ENCODE measurements at places on chromosomes 3 and 15.

GRCh38 chr15:51755790-51756189, 4.4 kb downstream of the TMOD2 start:
- no peak for DNase-seq

DNA sequence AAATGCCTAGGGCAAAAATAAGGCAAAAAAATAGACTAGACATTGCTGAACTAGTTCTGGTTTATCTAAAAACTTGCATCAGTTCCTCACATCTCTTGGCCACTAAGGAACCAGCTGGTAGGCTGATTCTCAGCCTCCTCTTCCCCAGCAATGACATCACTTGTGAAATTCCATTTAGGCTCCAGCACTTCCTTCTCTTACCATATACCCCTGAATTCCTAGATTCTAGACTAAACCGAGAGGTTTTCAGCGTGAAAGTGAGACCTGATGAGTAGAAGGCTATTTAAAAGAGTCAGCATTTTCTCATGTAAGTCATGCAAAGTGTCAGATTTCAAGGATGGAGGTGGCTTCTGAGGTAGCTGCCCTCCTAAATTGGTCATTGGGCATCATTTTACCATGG, 247.1 kb upstream of the CDIN1 start:
- no peak for DNase-seq

DNA sequence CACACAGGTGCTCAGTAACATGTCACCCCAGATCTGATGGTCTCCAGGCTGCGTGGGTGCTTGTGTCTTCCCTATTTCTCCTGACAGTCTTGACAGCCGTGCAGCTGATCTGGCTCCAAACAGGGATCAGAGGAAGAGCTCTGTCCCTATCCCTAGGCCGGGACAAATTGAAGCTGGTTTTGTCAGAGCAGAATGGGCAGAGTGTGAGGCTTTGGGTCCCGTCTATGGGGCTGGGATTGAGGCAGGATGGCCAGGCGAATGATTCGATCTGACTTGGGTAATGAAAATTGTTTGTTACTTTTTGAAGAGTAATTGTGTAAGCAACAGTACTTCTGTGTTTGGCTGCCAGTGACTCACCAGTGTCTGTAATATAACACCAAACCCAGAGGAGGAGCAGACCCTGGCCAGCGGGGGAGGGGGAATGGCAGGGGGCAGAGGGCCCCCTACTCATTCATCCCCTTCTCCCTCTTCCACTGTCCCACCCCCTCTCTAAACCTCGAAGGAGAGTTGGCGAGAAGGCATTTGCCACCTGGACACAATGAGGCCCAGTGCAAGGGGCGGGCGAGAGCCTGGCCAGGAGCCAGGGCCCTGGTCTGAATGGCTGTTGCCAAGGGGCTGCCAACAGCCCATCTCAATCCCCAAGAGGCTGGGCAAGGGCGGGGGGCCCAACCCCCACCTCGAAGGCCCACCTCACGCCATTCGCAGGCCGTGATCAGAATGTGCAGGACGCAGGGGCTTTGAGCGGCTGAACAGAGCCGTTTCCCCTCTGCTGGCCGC, 4.9 kb upstream of the MAGEF1 start:
- DNase-seq = no peak

DNA sequence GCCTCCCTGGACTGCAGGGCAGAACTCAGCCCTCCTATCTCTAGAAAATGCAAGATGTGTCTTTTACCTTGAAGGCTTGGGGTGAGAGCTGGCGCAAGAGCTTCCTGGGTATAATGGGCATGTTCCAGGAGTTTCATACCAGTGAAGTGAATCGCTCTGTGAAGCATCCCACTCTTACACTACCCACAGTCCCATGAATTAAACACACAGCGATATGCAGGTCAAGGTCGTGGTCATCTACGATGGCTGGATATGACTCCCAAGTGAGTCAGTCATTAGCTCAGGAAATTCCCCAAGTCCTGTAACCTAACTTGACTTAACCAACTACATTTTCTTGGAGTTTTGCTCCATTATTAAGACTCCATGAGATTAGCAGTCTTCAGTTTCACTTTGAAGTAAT, 439.7 kb downstream of the NTRK3 start:
- no peak for DNase-seq

DNA sequence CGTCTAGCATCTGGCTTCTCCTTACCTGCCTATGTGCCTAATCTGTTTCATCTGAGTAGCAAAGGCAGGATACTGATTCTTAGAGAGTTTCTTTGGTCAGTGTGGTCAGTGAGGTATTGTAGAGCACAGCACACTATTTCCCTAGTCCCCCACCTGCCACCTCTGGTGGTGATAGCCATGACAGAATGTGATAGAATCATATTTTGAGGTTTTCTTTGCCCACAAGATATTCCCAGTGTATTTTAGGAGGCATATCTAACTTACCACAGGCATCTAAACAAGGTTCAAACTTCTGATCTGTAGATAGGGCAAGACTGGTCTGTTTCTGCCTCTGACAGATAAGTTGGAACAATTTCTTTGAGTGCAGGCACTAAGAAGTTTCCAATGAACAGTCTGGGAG, 188.0 kb downstream of the SOX2 start:
- DNase-seq = no peak

DNA sequence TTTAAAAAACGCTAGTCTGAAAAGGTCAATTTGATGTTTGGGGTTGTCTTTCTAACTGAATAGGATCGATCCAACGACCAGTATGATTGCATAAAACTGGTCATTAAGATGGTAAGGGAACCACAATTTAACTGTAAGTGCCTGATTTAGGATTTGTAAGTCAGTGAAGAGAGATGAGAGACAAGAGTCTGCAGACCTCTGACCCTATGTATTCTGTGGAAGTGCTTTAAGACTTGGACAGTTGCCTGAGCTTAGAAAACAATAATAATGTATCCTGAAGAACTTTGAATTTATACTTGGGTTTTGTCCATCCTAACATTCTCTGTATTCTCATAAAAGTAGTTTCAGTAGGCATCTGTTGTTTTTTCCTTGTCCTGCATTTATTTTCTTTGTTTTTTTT, 221.4 kb upstream of the SUCLG2 start:
- DNase-seq = no peak

GRCh38 chr3:120567370-120568201, 28.6 kb upstream of the NDUFB4 start:
- DNase-seq = no peak

DNA sequence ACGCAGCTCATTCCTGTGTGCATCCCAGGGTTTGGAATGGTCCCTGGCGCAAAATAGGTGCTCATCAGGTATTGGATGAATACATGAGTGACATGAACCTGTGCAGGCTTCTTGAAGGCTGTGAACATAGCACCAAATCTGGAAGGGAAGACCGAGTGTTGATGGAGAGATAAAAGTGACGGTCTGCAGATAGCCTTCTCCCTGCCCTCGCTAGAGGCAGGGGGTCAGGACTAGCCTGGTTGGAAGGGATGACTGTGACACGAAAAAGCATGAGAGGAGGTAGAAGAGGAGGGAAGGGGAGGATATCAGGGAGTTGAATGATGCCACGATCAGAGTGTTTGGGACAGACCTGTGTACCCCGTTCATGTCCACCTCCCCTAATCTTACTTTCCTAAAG, 267.1 kb downstream of the XXYLT1 start:
- no peak for DNase-seq

GRCh38 chr15:67931861-67932260, 92.0 kb upstream of the RNU6-1 start:
- DNase-seq = no peak

- no peak for DNase-seq
Measured at GRCh38 chr15:73024168-73024567, 28.1 kb upstream of the NEO1 start.

DNA sequence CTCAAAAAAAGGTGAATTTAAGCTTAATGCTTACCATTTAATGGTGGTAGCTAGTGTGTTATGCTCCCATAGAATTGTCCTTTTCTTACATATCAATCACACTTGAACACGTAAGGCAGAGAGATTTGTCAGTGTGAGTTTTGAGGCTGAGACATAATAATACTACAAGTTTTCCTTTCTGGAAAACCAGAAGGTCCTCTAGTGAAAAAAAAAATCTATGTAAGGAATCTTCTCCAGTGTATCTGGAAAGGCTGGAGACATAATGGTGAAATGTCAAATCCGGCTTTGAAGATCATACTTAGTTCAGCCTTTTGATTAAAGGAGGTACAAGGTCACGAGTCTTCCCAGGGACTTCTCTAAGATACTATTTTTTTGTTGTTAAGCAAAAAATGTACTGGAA, 3.4 kb downstream of the TSC22D2 start:
- no peak for DNase-seq

- no peak for DNase-seq
Measured at GRCh38 chr3:100260081-100260684, 609 bp upstream of the TBC1D23 start.

GRCh38 chr15:68299436-68299835, 21.9 kb downstream of the FEM1B start:
- DNase-seq = no peak

DNA sequence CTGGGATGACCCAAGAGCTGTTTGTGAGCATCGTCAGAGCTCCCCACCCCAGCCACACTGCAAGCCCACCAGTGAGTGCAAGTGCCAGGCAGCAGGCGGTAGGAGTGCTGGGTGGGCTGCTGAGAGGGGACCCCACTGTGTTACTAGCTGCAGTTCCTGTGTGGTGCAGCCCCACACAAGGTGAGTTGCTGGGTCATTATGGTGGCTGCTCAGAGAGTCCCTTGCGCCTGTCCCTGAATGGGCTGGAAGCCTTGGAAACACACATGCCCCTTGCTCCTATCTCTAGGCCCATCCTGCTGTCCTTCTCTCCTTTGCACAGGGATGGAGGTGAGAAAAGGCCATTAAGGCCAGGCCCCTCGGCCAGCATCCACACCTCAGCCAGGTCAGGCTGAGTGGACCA, 83.7 kb downstream of the SEC22A start:
- DNase-seq = no peak

GRCh38 chr3:26687466-26687865, 64.9 kb downstream of the LRRC3B start:
- DNase-seq = no peak

DNA sequence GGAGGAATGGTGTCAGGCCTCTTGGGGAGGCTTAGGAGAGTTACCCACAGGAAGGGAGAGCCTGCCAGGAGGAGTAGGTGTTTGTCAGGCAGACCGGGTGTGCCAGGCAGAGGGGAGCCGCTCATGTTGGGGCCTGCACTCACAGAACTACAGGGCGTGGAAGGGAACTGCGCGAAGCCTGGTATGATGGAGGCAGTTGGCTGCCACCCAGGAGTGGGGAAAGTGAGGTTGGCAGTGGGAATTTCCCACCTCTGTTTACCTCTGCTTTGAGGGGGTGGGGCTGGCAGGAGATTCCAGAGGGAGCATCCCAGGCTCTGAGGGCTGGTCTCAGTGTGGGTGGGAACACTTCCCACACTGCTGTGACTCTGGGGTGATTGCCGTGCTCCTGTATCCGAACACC, 99.9 kb downstream of the SLCO3A1 start:
- DNase-seq = no peak

DNA sequence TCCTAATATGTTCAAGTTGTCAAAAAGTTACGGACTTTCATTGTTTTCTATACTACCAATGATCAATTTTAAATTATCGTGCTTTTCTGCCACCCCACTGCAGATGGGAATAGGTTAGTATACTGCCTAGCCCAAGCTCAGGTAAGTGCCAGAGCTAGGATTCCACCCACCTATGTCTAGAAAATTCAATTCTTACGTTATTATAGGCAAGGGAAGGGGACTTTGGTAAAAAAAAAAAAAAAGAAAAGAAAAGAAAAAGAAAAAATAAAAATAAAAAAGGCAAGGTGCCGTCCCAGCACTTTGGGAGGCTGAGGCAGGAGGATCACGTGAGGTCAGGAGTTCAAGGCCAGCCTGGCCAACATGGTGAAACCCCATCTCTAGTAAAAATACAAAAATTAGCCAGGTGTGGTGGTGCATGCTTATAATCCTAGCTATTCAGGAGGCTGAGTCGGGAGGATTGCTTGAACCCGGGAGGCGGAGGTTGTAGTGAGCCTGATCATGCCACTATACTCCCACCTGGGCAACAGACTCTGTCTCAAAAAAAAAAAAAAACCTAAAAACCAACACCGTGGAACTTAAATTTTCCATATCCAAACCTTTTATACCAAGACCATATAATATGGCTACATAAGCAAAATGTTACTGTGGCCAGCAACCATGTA, 1.3 kb downstream of the RPL22L1 start:
- DNase-seq = no peak

- no peak for DNase-seq
Measured at GRCh38 chr3:196141052-196141865, 59.4 kb upstream of the TFRC start.

DNA sequence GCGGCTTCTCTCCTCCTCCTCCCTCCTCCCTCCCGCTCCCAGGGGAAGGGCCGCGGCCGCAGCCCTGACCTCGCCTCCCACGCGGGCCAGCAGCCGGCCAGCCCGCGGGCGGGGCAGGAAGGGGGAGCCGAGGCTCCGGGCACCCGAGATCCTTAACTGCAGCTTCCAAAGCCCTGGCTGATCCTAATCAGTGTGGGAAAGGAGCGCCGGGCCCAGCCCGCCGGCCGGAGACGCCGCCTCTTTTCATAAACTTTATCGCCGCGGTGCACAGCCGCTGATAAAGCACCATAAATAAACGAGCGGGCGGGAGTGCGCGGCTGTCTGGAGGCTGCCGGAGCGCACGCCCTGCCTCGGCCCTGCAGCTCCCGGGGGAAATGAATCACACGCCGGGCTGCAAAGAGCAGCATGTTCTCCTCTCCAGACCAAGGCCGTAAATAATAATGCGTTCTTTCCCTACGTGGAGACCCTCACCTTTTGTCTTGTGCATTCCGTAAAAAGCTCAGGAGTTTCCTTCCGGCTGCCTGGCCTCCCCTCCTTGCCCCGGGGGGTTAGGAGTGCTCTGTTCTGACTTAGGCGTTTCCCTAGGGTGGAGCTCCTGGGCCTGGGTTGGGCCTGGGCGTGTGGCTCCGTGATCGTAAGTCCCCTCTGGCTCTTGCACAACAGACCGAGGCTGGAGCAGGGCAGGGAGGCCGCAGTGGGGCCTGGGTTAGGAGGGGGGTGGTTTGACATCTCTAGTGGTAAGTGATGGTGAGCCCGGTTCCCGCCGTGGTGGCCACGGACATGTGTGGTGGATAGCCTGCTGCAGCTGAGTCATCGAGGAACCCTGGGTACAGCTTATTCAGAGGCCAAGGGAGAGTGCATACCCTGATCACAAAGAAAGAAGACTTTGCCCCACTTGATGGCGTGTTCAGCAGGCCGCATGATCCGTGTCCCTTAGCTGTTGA, 132.6 kb upstream of the HES1 start:
- no peak for DNase-seq

- DNase-seq = no peak
Measured at GRCh38 chr15:33194237-33194636, 277 bp downstream of the FMN1 start.

DNA sequence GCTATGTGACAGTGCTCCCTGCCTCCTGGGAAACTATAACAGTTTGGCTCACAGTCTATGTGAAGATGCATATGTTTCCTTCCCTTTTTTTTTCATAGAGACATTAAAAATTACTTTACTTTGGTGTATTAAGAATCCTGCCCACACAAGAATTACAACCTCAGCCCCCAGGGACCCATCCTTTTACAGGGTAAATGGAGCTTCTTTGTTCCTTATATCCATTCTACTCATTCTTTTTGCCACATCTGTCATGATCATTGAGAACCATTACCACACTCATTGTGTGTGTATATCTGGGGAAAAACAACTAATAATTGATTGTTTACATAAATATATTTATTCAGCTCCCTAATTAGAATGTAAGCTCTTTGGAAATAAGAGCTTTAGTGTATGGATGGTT, 157.4 kb downstream of the SSR3 start:
- DNase-seq = no peak

- DNase-seq = no peak
Measured at GRCh38 chr3:157465741-157466140, 29.1 kb downstream of the PTX3 start.

GRCh38 chr3:57943525-57944495, 64.4 kb upstream of the FLNB start:
- DNase-seq = no peak
